NT2/D1 (cell line): ENCODE measurements at places on chromosomes 5 and 9.

GRCh38 chr9:107488375-107489143 lies 1.0 kb downstream of the KLF4 start:
- no peak for DNase-seq

DNA sequence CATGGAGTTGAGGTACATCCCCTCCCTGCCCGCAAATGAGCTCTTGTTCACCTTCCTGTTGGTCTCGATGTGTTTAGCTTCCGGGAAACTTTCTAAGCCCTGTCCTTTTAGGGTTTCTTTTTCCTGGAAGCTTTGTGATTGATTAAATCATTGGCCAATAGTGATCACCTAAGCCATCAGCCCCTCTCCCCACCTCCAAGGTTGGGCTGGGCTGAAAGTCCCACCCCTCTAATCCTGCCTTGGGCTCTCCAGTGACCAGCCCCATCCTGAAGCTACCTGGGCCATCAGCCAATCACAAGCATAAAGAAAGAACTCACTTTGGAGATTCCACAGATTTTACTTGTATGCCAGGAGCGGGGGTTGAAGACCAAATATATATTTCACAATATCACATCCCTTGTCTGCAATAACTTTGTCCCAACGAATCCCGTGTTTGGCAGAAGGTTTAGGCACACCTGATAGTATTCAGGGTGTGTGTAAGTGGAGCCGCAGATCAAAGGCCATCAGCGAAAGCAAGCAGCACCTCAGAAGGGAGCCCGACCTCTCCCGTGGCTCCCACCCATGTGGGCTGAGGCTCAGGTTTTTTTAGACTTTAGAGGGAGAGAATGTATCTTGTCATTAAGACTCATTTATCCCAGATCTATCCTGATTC lies 20.4 kb downstream of the ROPN1L start:
- no peak for DNase-seq

GRCh38 chr5:1498623-1499416 lies 24.9 kb downstream of the LPCAT1 start:
- no peak for DNase-seq

GRCh38 chr9:131101207-131101964 lies 5.1 kb downstream of the AIF1L start:
- no peak for DNase-seq

GRCh38 chr9:91295357-91295756 lies 66.4 kb downstream of the AUH start:
- DNase-seq: no peak
